ENCODE measurements at places on chromosomes 16 and 17. TPM values are rescaled to one million over a fixed set of nuclear protein-coding genes. Genes with fewer than 3 reads are reported as not detected.

The KRTAP17-1 gene
- total RNA-seq: not detected

The KRT40 gene
- not detected for total RNA-seq

The IRF8 gene
- total RNA-seq: not detected

The KRT17 gene
- total RNA-seq: 14,629 TPM

The CDH5 gene
- not detected for total RNA-seq

The ASPA gene
- 0.59 TPM for total RNA-seq

The CHMP6 gene
- 28.1 TPM for total RNA-seq

The NMRAL1 gene
- total RNA-seq: 36.9 TPM

Measured in mammary epithelial cell (primary cell).